GM19239 (cell line): ENCODE measurements at places on chromosomes 12 and 14.
A peak's percentile ranks its signal among the peaks of the same experiment; 100 is the strongest.

- no peak for DNase-seq
These were observed 18.0 kb downstream of the GPRC5A start for GRCh38 chr12:12909228-12909994.

DNA sequence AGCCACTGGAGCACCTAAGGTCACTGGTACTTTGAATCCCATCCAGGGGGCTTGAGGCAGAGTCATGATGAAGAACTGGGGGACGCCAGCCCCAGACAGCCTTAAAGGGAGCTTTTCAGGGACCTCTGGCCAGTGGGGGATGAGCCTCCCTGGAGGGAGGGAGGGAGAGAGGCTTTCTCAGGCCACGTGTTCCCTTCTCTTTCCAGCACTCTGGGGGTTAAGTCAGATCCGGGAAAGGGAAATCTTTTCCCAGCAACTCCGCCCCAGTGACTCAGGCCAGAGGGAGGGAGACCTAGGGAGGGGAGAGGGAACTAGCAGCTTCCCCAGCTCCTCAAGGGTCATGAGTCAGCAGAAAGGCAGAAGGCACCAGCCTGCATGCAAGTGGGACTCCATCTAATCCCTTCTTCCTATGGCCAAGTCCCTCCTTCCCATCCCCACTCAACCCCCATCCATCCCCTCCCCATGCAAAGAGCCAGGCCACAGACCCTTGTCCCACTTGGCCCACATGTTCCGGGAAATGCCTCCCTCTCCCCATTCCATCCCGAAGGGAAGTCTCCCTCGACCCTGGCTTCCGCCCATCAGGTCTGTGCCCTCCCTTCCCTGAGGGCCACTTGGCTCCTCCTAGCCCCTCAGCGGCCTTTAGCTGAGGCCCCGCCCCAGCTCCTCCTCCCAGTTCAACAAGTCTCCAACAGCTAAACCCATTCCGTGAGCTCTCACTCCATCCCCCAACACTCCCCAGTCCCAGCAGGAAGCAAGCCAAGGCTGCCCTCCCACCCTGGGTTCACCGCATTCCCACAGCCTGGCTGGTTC, 5.6 kb downstream of the TNFRSF1A start:
- no peak for DNase-seq

GRCh38 chr14:93824518-93825234, 36.4 kb upstream of the PRIMA1 start:
- DNase-seq: no peak

- DNase-seq: no peak
These were observed 13.2 kb upstream of the GALNT9 start for GRCh38 chr12:132342251-132343227.

DNA sequence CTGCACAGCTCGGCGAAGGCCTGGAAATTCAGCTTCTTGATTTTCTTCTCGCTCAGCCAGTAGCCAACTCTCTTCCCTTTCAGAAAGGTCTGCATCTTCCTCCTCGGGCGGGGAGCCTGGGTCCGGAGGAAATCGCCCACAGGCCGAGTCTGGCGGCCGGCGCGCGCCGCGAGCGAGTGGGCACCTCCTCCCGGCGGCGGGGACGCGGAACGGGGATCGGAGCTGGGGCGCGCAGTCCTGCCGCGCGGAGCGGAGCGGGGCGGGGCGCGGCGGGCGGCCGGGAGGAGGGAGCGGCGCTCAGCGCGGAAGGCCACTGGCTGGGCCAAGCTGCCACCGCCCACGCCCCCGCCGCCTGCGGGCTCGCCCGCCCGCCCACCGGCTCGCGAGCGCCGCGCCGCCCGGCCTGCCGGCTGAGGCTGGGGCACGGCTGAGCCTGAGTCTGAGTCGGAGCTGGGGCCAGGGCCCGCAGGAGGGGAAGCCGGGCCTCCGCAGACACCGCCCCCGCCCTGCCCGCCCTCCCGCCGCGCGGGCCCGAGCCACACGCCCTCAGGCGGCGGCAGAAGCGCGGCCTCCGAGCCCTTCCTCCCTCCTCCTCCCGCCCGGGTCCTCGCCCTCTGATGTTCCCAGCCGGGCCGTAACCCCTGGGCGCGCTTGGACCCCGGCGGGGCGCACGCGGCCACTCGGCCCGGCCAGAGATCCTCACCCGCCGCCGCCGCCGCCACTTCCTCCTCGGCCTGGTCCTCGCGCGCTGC, 480 bp downstream of the ITPK1 start:
- peak; percentile 92 for DNase-seq

DNA sequence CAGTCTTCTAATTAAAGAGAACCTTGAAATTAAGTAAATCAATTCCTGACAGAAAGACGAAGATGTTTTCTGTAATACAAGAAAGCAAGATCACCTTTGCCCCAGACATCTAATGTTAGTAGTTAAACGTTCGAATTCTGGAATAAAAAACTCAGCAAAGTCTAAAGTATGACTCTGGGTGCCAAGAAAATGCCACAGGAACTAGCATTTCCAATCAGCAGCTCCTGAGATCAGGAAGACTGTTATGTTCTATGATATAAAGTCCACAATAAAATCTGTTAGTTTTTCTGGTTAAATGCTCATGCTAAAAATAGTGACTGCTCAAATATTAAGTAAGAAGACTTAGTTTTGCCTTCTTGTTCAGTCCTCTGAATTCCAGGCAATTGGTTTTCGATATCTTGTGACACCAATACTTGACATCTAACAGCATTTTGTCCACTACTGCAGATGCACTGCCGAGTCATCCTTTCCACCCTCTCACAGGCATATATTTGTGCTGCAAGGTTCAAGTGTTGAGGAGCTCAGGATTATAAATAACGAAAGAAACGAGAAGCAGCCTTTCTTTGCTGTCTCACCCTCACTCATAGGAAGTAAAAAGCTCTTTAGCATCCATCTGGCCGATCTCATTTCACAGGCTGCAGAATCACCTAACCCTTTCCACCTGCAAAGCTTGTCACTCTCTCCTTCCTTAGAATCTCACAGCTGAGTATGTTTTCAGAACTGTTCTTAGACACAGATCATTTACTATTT, 32.0 kb downstream of the SSH1 start:
- no peak for DNase-seq

- no peak for DNase-seq
These were observed 5.5 kb upstream of the HOXC9 start for GRCh38 chr12:53994264-53995001.

- DNase-seq: no peak
These were observed at the start of gene P2RX7 for GRCh38 chr12:121132601-121133481. TSS of gene P2RX7 (plus strand) at chr12:121132876. CDS start at chr12:121132971, 95 bp downstream.

GRCh38 chr14:72577521-72577920, 316.4 kb downstream of the DPF3 start:
- no peak for DNase-seq

- no peak for DNase-seq
These were observed 25.0 kb downstream of the OTUB2 start for GRCh38 chr14:94051115-94051514.

DNA sequence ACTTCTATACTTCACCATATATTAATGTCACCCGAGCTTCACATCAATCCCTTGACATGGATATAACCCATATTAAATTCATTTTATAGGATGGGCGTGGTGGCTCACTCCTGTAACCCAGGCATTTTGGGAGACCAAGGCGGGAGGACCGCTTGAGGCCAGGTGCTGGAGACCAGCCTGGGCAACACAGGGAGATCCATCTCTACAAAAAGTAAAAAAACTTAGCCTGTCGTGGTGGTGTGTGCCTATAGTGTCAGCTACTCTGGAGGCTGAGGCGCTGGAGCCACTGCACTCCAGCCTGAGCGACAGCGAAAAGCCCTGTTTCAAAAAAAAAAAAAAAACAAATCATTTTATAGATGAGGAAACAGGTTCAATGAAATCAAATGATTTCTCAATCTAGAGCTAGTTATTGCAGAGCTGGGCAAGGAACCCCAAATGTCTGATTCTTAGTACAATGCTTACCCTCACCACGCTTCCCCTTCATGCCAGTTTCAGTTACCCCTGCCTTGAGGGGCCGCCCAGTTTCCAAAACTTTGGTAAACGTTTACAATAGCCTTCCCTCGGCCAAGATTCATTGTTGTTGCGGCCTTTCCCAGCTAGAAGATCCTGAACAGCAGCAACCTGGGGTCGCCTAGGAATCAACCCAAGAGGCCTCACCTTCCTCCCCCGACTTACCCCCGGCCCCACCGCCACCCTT, 751 bp downstream of the PSMB5 start:
- no peak for DNase-seq

DNA sequence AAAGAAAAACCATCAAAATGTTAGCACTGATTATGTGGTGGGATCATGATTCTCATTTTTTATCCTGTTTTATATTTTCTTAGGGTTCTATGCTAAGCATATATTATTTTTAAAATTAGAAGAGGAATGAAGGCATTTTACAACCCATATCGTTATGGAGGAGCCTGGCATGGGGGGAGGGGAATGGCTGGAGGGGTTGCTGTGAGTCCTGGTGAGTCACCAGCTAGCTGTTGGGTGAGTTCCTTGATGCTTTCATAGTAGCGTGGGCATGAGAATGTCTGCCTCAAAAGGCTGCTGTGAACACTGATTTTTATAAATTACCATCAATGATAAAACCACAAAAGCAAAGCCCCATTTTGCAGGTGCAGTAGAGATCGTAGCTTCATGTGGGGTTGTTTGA, 46.9 kb downstream of the C14orf132 start:
- DNase-seq: no peak

DNA sequence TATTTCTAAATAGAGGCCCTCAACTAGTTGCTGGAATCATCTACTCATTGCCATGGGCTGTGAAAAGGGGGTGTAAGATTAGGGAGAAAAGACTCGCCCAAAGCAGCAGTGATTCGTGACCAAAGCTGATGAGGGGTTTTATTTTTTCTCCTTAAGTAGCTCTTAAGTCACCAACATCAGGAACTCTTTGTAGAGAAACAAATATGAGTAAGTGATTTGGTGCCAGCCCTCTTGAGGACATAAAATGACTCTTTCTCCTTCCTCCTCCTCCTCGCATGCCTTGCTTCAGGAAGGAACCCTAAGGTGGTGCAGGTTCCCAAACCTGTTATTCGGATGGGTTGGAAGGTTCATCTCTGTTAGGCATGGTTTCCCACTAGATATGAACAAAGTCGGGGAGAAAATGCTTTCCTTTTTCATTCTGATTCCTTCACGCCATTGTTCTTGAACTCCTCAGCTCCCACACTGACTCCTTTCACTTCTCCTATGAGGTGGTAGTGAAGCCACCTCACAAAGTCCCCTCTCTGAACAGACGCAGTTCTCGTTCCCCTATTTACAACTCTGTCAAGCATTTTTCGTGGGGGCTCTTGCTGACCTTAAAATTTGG, 113.4 kb downstream of the ETV6 start:
- no peak for DNase-seq

DNA sequence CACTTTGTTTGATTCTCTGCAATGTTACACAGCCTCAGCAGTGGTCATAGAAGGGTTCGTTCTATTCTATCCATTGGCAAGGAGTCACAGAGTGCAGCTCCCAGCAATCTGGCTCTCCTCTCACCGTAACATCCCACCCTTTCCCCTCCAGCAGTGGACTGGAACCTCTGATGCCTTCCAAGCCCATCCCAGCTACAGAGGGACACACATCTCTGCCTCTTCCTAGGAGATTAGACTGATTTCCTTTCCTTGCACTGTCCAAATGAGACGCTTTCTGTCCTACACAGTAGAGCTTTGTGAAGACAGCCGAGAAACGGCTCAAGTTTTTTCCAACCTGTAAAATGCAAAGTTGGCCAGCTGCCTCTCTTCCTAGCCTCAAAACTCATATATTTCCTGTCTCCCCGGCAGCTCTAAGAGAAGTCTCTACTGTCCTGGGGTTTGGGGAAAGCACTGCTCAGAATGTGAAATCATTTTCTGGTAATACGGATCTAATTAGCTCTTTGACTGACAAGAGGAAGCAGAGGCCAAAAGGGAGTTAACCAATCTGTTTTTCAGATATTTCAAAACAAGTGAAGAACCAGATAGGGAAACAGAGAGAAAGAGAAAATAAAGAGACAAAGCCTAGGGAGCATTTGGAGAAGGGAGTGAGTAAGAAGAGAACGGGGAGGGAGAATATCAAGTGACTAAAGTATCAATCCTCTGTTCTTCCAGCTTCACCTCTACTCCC, 516 bp downstream of the NINJ2 start:
- no peak for DNase-seq

- DNase-seq: no peak
These were observed 390.6 kb downstream of the PRKD1 start for GRCh38 chr14:29536886-29537511.

DNA sequence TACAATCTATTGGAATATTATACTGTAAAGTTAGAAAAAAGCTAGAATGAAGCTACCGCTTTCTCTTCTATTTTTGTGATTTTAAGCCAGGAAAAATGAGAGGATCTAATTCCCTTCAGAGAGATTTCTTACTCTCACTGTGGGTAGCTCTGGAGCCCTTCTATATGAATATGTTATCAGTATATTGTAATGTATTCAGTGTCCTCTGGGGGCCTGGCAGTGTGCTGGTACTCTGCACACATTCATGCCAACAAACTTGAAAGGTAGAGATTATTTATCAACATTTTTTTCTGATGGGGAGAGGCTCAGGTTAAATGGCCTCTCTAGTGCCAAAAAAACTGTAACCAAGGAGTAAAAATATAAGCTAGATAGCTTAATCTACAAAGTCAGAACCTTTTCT, 292.8 kb downstream of the TTC6 start:
- no peak for DNase-seq

- no peak for DNase-seq
These were observed 69.9 kb downstream of the PAH start for GRCh38 chr12:102847131-102847530.

- no peak for DNase-seq
These were observed 53.7 kb upstream of the DDX11 start for GRCh38 chr12:31019976-31020375.

- DNase-seq: no peak
These were observed 345.7 kb upstream of the SFSWAP start for GRCh38 chr12:131364903-131365820.

GRCh38 chr12:52238916-52239646, 6.0 kb downstream of the KRT7 start:
- DNase-seq: no peak

- DNase-seq: peak; percentile 55
These were observed 33.7 kb downstream of the FGFR1OP2 start for GRCh38 chr12:26971963-26972362.

GRCh38 chr12:107431942-107432341, 253.7 kb upstream of the PWP1 start:
- DNase-seq: no peak

DNA sequence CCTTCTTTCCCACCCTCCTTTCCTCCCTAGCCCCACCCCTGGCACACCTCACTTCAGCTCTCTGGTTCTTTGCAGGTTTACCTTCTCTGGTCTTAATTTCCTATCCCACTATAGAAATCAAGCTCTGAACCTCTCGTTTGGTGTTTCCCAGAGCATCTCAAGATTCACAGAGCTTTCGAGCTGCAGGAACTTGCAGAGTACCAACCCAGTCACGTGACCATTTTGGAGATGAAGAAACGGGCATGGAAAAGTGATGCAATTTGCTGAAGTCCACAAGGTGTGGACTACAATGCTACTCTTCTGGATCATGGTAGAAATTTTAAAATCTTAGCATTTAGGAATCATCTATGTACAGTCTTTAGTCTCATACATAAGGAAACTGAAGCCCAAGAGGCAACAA, 205.8 kb downstream of the NTF3 start:
- no peak for DNase-seq

DNA sequence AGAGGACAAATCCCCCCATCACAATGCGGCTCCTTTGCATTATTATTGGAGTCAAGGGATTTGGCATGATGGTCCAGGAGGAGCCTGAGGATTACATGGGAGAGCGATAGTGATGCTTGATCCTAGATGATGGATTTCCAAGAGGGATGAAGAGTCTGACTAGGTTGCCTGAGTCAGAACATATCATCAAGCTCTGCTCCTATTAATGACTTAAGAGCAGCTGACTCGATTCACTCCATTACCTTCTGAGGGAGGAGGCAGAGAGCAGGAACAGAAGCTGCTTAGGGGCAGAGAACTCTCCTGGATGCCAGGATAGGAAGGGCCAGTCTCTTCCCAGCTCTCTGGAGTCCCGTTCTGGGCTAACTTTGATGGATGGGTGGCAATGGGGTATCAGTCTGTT, 54.0 kb upstream of the CISTR start:
- no peak for DNase-seq
